DMS153 (cell line): ENCODE measurements at places on chromosomes 3 and 15.

DNA sequence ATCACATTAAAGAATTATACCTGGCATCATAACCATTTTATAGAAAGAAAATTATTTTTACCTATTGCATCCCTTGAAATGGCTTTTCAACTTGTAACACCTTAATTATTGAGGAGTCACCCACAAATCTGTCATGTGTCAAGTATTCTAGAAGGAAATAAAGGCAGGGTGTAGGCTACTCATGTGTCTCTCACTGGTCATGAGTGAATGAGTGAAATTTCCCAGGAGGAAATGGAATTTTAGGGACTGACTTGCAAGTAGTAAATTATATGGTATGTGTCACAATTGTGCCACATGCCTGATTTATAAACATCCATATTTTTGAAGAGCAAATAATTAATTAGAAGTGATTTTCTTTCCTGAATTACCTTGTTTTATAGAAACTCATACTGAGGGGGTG is 310.5 kb upstream of the ADAMTS9 start:
- no peak for DNase-seq

- no peak for DNase-seq
Observed at GRCh38 chr15:39548561-39548960, 32.3 kb upstream of the THBS1 start.

GRCh38 chr15:77475898-77476297 is 55.2 kb downstream of the HMG20A start:
- DNase-seq = no peak

GRCh38 chr3:11159421-11159904 is 5.2 kb downstream of the HRH1 start:
- DNase-seq = no peak

- DNase-seq = peak; percentile 50
Observed at GRCh38 chr3:60094392-60094947, 1044.6 kb upstream of the CFAP20DC start.
